ENCODE measurements at places on chromosomes 2 and 18. TPM values are rescaled to one million over a fixed set of nuclear protein-coding genes. Genes with fewer than 3 reads are reported as not detected.

DNA sequence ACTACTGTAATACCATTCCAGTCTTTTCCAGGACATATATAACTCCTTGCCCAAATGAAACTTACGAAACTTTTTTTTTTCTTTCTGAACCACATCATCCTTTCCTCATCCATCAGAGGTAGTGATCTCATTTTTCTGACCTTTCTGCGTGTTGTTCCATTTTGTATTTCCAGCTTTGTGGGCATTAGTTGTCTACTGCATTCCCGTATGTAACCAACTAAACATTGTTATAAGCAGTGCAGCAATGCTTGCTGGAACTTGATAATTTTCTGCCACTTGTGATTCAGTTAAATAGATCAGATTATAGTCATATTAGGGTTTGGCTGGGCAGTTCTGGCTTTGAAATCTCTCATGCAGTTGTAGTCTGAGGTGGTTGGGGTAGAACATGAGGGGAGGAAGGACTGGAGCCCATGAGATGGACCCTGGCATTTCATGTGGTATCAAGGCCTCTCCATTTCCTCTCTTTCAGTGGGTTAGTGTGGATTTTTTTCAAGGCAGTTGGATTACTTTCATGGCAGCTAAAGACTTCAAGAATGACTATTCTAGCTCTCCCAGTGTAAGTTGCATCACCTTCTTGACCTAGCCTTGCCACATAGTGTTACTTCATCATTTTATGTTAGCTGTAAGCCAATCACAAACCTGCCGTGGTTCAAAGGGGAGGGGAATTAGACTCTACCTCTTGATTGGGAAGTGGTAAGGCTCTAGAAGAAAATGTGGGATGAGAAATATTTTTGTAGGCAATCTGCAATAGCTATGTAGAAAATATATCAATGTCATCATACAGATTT lies 80.5 kb downstream of the EHBP1 start:
- no peak for DNase-seq

DNA sequence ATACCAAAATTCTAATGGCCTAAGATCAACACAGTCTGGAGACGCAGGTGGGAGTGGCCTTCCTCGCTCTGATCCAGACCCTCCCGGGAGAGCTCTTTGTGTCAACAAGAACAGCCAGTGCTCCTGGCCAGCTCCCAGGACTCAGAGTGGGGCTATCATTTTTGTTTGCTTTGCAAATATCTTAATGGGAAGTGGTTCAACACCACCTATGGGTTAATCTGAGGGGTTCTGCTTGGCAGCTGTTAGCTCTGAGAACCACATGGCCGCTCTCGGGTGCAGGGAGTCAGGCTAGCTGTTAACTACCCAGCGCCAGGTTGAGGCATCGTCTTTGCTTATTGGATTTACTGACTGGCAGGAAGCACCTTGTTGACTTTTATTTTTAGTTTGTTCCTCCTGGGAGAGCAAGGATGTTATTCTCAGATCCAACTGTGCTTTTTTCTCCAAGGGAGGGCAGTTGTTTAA lies 184.8 kb upstream of the SP5 start:
- peak; percentile 91 for DNase-seq

The ASTL gene
- not detected for total RNA-seq

- no peak for DNase-seq
These were observed 24.6 kb downstream of the CCDC195 start for GRCh38 chr2:224691563-224691962.

- no peak for DNase-seq
These were observed 60.3 kb downstream of the ARMC9 start for GRCh38 chr2:231258701-231259100.

DNA sequence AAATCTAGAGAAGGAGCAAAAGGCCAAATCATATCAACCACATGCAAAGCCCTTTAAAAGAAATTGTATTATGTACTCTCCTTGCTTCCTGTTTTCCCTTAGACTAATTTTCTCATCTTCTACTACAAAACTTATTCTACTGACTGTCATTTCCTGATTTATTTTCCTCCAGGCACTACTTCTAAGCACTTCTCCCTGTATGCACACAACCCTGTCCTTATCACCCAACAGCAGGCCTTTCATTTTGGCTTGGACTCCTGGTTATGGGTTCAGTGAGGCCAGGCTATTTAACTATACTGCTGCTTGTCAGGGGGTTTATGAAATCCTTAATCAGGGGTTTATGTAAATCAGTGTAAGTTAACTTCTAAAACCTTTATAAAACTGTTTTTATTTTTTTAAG lies 205.1 kb upstream of the FAM98A start:
- no peak for DNase-seq

- DNase-seq = no peak
These were observed 28.9 kb downstream of the ADNP2 start for GRCh38 chr18:80137976-80138375.

GRCh38 chr18:24057804-24058203 lies 43.2 kb downstream of the TTC39C start:
- no peak for DNase-seq

GRCh38 chr18:64893349-64893748 lies 744.5 kb upstream of the LINC00305 start:
- no peak for DNase-seq

The SIX3 gene
- total RNA-seq = not detected

- peak; percentile 48 for DNase-seq
These were observed 21.1 kb upstream of the IHH start for GRCh38 chr2:219081701-219082331.

GRCh38 chr2:186093174-186093573 lies 354.6 kb downstream of the FSIP2 start:
- DNase-seq = no peak

The SDC1 gene
- 1,059 TPM for total RNA-seq

GRCh38 chr2:221807706-221808105 lies 235.6 kb upstream of the EPHA4 start:
- DNase-seq = no peak

The FOXI3 gene
- total RNA-seq = not detected

DNA sequence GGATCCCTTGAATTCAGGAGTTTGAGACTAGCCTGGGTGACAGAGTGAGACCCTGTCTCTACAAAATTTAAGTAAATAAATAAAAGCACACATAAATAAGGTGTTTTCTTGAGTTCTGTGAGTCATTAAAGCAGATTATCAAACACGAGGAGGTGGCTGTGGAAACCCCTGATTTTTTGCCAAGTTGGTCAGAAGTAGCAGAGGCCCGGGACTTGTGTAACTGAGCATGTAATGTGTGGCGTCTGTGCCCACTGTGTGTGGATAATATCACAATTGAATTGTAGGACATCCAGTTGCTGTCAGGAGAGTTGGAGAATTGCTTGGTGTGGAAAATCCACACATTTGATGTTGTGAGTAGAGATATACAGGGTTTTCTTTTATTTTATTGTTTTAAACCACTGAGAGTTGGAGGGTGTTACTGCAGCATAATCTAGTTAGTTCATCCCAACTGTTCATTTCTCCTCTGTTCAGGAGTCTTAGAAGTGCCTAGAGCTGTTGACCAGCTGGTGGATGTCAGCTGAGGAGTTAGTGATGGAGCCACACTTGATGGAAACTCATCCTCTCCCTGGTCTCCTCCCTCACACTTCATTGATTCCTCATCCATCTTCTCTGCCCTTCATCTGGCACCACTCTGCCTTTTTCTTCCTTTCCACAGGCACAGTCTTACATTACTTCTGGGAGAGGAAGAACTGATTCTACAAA lies 45.9 kb upstream of the RHOB start:
- no peak for DNase-seq

- no peak for DNase-seq
These were observed 20.0 kb downstream of the NAB1 start for GRCh38 chr2:190668892-190669291.

The LCT gene
- not detected for total RNA-seq

The CIB4 gene
- not detected for total RNA-seq

DNA sequence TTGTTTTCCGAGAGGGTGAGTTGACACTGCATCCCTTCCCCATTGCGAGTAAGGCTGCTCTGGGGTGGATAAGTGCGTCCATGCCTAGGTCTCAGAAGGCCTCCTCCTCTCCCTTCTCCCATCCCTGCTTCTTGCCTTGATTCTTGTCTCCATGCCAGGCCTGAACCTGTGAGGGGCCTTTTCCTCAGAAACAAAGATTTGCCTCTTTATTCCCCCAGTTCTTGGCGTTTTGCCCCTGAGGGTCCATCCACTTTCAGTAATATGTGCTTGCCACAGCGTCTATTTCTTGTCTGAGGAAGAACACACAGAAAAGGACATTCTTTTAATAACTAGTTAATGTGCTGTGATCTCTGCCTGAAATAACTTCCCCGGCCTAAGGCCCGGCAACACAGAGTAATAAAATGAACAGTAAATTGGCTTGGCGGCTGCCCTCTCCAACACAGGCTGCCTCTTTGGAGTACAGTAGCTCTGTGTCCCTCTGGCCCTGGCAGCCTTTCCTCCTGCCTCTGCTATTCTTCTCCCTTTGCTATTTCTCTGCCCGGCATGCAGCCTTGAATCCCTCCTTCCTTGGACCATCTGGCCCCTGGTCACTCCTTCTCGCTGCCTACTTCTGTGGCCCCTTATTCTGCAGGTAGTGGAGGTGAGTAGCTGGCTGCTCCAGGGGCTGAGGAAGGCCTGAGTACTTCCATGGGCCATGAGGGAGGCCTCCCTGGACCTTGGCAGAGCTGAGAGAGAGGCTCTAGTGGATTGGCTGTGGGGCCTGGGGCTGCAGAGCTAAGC lies 4.4 kb downstream of the EHD3 start:
- no peak for DNase-seq

DNA sequence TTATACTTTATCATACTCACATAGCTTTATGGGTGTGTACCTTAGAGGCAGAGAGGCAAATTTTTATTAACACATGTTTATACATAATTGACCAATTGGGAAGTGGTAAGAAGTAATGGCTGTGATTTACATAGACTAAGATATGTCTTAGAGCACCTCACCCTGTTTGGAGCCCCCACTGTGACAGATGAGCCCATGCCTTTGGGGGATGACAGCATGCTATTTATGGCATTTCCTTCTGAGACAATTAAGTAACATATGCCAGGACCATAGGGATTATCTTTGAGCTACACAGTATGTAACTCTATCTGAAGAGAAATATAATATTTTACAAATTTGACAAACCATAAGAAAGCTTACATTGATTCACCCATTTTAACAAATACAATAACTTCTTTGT lies 1655.3 kb upstream of the ACVR2A start:
- DNase-seq = no peak

The ABCB11 gene
- 0.23 TPM for total RNA-seq
